ENCODE measurements at places on chromosomes 6 and 20.

DNA sequence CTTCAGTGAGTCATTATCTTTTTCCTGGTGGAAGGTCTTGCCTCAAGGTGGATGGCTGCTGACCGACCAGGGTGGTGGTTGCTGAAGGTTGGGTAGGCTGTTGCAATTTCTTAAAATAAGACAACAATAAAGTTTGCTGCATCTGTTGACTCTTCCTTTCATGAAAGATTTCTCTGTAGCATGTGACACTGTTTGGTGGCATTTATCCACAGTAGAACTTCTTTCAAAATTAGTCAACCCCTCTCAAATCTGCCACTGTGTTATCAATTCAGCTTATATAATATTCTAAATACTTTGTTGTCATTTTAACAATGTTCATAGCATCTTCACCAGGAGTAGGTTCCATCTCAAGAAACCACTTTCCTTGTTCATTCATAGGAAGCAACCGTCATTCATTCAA lies 66.8 kb upstream of the ATXN1 start:
- DNase-seq = no peak

DNA sequence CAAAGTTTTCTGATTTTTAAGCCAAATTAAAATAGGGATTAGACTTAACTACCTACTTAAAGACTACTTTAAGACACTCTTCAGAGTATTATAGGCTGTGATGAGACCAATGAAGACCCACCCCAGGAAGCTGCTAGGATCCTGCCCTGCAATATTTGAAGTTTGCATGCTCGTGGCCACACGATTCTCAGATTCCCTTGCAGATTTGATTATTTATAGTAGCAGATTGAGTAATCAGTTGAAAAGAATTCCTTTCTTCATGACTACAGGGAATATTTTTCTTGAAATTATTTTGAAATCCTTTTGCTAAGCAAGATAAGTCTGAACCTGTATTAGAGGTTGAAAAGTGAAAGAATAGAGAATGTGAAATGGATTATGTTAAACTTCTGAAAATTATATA lies 122.3 kb downstream of the B3GAT2 start:
- DNase-seq = no peak

DNA sequence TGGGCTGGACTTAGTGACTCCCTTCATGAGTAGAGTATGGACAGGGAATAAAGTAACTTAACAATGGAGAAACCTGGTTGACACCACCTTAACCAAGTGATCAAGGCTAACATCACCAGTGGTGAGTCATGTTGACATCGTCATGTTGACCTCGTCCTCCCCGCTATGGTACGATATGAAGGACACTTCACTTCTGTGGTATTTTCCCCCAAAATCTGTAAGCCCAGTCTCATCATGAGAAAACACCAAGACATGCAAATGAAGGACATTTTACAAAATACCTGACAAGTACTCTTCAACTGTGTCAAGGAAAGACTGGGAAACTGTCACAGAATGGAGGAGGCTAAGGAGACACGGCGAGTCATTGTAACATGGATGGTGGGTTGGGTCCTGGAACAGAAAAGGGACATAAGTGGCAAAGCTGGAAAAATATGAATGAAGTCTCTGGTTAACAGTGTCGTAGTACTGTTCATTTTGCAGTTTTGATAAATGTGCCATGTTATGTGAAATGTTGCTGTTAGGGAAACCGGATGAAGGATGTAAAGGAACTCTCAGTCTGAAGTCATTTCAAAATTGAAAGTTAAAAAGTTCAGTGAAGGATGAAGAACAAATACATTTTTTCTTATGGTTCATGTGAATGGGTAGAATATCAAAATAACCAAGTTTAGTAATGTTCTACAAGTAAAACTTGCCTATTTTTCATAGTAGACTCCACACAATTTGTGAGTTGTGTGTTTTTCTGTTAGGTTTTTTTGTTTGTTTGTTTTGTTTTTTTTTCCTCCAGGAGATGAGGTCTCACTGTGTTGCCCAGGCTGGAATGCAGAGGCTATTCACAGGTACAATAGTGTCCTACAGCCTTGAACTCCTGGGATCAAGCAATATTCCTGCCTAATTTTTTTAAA lies 247.5 kb downstream of the TMEM242 start:
- DNase-seq = no peak

GRCh38 chr6:132734694-132735236 lies 20.9 kb upstream of the VNN1 start:
- DNase-seq = no peak

DNA sequence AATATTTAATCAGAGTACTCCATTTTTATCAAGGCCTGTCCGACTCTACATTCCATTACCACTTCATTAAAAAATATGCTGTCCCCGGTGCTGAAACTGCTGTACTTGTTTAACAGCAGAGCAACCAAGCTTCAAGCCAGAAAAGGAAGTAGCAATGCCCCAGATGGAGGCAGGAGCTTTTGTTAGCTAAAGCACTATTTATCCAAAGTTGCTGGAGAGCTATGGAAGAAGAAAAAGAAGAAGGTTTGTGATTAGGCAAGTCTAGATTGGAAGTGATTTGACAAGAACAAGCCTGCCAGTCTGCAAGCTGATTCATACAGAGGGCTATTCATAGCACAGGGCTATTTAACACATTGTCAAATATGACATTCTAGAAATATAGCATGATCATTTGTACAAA lies 160.9 kb upstream of the SPTLC3 start:
- DNase-seq = no peak

DNA sequence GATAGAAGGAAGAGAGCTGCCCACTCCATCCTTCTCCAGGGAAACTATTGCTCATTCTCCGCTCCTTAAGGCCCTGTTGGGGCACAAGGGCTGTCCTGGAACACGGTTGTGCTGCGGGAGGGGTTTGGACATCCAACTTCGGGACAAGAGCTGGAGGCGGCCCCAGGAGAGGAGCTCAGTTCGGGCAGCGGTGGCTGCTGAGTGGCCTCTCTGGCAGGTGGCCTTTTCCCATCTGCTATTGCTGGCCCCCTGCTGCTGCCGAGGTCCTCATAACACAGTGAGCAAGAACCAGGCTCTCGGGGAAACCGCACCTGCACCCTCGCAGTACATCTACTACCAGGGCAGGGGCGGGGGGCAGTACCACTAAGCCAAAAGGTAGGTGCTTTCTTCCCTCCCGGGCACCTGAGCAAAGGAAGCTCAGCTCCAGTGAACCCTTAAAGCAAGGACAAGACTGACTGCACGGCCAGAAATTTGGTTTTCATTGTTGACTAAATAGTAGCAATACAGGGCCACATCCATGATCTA lies 63.7 kb downstream of the PSMG4 start:
- DNase-seq = no peak

- no peak for DNase-seq
These were observed 142.1 kb downstream of the BMP7 start for GRCh38 chr20:57124366-57124765.

GRCh38 chr6:5869261-5869660 lies 137.5 kb downstream of the NRN1 start:
- no peak for DNase-seq

DNA sequence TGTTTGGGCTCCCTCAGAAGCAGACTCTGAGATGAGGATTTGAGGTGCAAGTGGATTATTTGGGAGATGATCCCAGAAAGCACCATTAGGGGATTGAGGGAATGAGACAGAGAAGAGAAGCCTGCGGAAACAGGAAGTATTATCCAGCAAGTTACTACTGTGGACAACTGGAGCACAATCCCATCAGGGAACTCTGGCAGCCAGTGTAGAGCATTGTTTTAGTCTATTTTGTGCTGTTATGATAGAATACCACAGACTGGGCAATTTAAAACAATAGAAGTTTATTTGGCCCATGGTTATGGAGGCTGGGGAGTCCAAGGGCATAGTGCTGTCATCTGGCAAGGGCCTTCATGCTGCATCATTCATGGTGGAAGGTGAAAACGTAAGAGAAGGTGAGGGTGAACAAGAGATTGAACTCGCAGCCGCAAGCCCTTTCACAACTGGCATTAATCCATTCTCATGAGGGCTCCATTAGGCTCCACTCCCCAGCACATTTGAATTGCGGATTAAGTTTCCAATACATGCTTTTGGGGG lies 43.5 kb upstream of the SLC9A8 start:
- DNase-seq = no peak

- no peak for DNase-seq
These were observed 370.1 kb downstream of the FOXA2 start for GRCh38 chr20:22214296-22214695.

- DNase-seq = no peak
These were observed 59.6 kb upstream of the RNF24 start for GRCh38 chr20:4074877-4075455.

GRCh38 chr6:21715180-21715579 lies 121.6 kb downstream of the SOX4 start:
- no peak for DNase-seq

DNA sequence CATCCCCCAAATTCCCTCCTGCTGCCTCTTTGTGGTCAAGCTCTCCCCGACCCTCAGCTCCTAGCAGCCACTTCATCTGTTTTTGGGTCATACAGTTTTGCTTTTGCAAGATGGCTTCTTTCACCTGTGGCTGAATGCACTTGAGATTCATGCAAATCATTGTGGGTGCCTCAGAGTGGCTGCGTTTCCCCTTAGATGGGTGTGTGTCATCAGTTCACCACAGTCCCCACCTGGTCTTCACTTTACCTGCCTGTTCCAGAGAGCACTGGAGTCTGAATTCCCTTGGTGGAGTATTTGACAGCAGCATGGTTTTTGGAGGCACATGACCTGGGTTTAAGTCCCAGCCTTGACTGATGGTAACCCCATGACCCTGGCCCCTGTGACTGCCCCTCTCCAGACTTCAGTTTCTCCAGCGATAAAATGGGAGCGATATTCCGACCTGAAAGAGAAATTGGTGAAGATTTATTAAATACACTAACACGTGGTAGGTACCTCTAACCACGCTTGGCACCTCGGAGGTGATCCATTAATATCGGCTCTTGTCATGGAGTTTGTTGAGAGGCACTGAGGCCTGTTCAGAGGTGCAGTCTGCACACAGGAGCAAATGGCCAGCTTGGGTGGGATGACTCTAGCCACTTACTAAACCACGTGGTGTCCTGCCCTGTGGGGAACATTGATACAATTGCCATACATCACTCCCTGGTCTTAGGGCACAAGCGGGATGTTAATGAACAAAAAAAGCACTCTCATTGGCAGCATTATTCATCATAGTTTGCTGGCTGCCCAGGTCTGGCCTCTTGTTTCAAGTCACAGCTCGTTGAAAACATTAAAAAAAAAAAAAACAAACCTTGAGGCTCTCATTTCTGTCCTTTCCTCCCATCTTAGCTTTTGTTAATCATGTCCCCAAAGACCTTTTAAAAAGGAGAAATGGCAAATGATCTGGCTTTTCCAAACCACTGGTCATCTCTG lies 167.2 kb upstream of the KCNG1 start:
- DNase-seq = no peak

DNA sequence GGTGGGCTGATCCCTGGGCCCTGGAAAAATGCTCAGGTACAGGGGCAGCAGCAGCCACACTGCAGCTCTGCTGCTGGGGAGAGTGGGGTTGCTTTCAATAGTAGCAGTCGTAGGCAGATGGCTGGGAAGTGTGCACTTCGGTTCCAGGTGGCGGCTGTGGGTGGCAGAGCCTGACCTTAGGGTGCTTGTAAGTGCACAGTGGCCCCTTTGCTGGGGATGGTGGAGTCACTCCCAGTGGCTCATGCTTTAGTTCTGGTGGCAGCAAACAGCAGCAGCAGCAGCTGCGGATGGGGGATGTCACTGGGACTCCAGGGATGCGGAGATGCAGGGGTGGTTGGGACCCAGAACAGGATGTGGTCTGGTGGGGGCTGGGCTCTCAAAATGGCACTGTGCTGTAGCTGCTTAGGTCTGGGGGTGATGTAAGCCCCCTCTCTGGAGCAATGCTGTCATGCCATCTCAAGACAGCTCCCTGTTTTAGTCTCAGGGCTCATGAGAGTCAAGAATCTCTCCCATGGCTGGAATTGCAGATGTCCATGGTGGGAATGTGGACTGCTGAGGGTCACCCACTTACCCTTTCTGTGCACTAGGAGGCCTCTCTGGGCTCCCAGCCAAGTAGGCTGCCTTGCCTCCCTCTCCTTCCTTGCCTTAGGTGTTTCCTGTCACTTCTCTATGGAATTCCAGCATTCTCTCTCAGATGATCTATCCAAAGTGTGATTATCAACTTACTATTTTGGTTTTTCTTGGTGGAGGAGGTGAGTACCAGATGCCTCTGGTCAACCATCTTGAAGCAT lies 146.7 kb upstream of the SLC22A23 start:
- DNase-seq = no peak

DNA sequence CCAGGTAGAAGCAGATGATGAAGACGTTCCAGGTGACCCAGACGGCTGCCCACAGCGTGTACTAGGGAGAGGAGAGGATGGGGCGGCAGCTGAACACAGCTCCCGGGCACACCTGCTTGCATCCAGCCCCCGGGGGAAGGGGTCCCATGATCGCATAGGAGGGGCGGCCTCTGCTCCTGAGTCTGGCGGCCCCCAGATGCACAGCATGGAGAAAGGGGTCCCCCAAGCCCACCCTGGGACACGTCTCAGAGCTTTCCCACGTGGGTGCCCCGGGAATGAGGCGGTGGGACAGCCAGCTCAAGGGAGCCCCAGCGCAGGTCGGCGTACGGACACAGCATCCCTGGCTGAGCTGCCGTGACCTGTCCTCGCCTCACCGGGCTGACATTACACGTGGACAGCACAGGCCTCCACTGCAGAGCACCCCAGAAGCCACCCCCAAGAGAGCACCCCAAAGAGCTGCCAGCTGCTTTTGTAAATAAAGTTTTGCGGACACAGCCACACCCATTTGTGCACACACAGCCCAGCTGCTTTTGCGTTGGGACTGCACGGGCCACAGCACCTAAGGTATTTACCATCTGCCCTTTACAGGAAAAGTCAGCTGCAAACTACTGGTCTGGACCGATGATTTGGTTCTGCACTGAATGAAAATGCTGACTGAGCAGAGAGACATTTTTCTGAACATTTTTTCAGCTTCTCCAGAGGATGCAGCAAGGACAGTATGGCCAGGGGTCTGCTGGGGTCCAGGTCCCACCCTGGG lies 5.2 kb downstream of the NKAIN4 start:
- no peak for DNase-seq

GRCh38 chr20:63064745-63065711 lies 58.3 kb upstream of the BHLHE23 start:
- no peak for DNase-seq

GRCh38 chr6:149480502-149481280 lies 4.1 kb downstream of the ZC3H12D start:
- DNase-seq = no peak

- no peak for DNase-seq
These were observed 71.2 kb downstream of the LY86 start for GRCh38 chr6:6659600-6660327.

GRCh38 chr6:152696522-152696921 lies 1.2 kb upstream of the MYCT1 start:
- DNase-seq = no peak

All from cortex of kidney (tissue), 1 donor.